ENCODE measurements at places on chromosomes 3 and 15. TPM values are rescaled to one million over a fixed set of nuclear protein-coding genes. Genes with fewer than 3 reads are reported as not detected.

The XCR1 gene
- polyA plus RNA-seq: 0.04 TPM

The PLXNB1 gene
- polyA plus RNA-seq: 0.11 TPM

The IDH2 gene
- polyA plus RNA-seq: 218 TPM

The HRG gene
- not detected for polyA plus RNA-seq

The TMC3 gene
- not detected for polyA plus RNA-seq

The PLOD2 gene
- polyA plus RNA-seq: not detected

The SCN11A gene
- polyA plus RNA-seq: not detected

The USP19 gene
- polyA plus RNA-seq: 43.7 TPM

The GOLGA8J gene
- polyA plus RNA-seq: not detected

The RARRES1 gene
- not detected for polyA plus RNA-seq

The PTX3 gene
- polyA plus RNA-seq: not detected

The IGF2BP2 gene
- 0.43 TPM for polyA plus RNA-seq

The PLCB2 gene
- 18.0 TPM for polyA plus RNA-seq

The CPLX3 gene
- polyA plus RNA-seq: not detected

The RTP1 gene
- polyA plus RNA-seq: not detected

The CACNA1D gene
- not detected for polyA plus RNA-seq

The ADAMTSL3 gene
- not detected for polyA plus RNA-seq

The SERPINI2 gene
- polyA plus RNA-seq: not detected

The ARL14 gene
- polyA plus RNA-seq: not detected

The SLC2A2 gene
- polyA plus RNA-seq: not detected

The NTRK3 gene
- polyA plus RNA-seq: not detected

The ANKRD63 gene
- polyA plus RNA-seq: not detected

The IL17RD gene
- not detected for polyA plus RNA-seq

The AQP9 gene
- polyA plus RNA-seq: not detected

The PLSCR5 gene
- not detected for polyA plus RNA-seq

The LDHAL6B gene
- polyA plus RNA-seq: not detected

The CCNB2 gene
- polyA plus RNA-seq: 3.1 TPM

The SEMA7A gene
- 0.90 TPM for polyA plus RNA-seq

The SLC15A2 gene
- polyA plus RNA-seq: 0.28 TPM

The CD200R1 gene
- polyA plus RNA-seq: 1.7 TPM

The CTXN2 gene
- polyA plus RNA-seq: not detected

The GPR160 gene
- 3.7 TPM for polyA plus RNA-seq

The ARPIN gene
- not detected for polyA plus RNA-seq

The RPP14 gene
- 7.4 TPM for polyA plus RNA-seq

The MOBP gene
- polyA plus RNA-seq: not detected

The SCG3 gene
- polyA plus RNA-seq: not detected

The CCDC191 gene
- polyA plus RNA-seq: not detected

The TJP1 gene
- polyA plus RNA-seq: not detected

The DAZL gene
- not detected for polyA plus RNA-seq

The WNT7A gene
- polyA plus RNA-seq: not detected

The GRIP2 gene
- polyA plus RNA-seq: not detected

The GOLGA6L7 gene
- not detected for polyA plus RNA-seq

The GRAMD1C gene
- polyA plus RNA-seq: 0.71 TPM

The BHLHE40 gene
- 64.4 TPM for polyA plus RNA-seq

The GRK7 gene
- polyA plus RNA-seq: not detected

The OXTR gene
- not detected for polyA plus RNA-seq

The PARP15 gene
- 9.4 TPM for polyA plus RNA-seq

The COPS2 gene
- polyA plus RNA-seq: 21.6 TPM

The BFSP2 gene
- polyA plus RNA-seq: 0.83 TPM

The TEX55 gene
- polyA plus RNA-seq: not detected

The NRG4 gene
- not detected for polyA plus RNA-seq

The DCBLD2 gene
- polyA plus RNA-seq: 0.04 TPM

The EFCC1 gene
- 0.80 TPM for polyA plus RNA-seq

The PATL2 gene
- 24.8 TPM for polyA plus RNA-seq

The UBE2E2 gene
- polyA plus RNA-seq: 12.9 TPM

The BNC1 gene
- not detected for polyA plus RNA-seq

The PTPRG gene
- not detected for polyA plus RNA-seq

The KLHL40 gene
- polyA plus RNA-seq: not detected

All from immature natural killer cell (primary cell).